ENCODE measurements at places on chromosomes 3 and 15.

GRCh38 chr3:101464235-101464634 is 48.8 kb downstream of the SENP7 start:
- no peak for DNase-seq

GRCh38 chr3:100257586-100257985 is 3.2 kb upstream of the TBC1D23 start:
- DNase-seq, result no peak

- no peak for DNase-seq
Measured at GRCh38 chr15:52523192-52523591, 5.5 kb downstream of the MYO5A start.

GRCh38 chr15:100919481-100920405 is 586 bp downstream of the LRRK1 start:
- no peak for DNase-seq

GRCh38 chr3:140532793-140533330 is 145.0 kb upstream of the TRIM42 start:
- no peak for DNase-seq

DNA sequence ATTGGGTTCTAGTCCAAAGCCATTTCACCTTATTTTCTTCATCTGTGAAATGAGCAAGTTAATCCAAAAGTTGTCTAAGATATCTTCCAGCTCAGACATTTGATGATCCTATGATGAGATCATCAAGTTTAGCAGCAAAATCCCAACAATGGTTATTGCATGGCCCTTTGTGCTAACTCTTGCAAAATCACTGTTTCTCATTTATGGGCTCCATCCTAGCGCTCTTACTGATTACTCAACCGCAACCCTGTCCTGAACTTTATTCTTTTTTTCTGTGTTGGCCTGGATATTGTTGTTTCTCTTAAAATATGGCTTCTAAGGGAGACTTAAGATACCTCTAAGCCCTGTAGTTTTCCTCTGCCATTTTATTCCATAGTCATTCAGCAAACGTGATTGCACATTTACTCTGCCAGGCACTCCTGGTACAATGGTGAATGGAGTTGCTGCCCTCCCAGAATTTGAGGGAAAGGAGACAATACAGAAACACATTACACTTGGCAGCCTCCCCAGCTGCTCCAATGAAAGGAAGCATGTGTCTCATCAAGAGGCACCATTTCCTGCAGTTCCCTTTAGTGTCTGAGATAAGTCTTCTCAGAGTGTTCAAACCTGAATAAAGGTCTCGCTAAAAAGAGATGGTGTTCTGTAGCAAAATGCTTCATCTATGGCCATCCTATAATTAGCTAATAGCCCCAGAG is 4.4 kb downstream of the GXYLT2 start:
- no peak for DNase-seq

GRCh38 chr3:77539677-77540076 is 499.8 kb downstream of the ROBO2 start:
- DNase-seq, result no peak

- no peak for DNase-seq
Measured at GRCh38 chr3:5187920-5188418, 462 bp downstream of the EDEM1 start.

- DNase-seq, result no peak
Measured at GRCh38 chr15:40415226-40415625, 9.6 kb downstream of the IVD start.

DNA sequence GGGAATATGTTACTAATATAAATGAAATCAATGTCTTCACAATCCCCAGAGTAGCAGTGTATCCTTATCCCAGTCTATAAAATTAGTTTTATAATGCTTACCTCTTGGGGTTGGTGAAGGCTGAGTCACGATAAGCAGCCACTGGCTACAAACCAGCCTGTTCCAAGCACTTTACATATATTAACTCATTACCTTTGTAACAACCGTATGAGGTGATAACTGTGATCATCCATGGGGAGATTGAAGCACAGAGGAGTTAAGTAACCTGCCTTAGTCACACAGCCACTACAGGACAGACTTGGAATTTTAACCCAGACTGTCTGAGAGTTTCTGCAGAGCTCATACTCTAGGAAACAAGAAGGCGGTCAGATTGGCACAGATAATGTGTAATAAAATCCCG is 43.3 kb upstream of the MITF start:
- no peak for DNase-seq

GRCh38 chr3:140972833-140973232 is 31.2 kb downstream of the SLC25A36 start:
- DNase-seq, result no peak

DNA sequence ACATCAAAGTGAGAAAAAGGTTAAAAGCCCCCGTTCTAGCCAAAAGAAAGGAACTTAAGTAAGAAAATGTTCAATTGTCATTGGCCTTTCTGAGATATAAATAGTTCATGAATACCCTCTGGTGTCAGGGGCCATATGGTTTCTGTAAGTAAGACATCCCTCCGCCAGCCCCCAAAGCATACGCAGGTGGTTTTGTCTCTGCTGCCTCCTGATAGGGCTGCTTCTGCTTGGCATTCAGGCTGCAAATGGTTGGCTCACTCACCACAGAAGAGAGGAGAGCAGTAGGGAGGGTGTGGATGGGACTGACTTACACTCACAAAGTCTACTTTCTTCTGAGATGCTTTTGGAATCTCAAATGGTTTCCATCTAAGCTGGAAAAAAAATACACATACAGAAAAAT is 29.8 kb downstream of the HGD start:
- no peak for DNase-seq

DNA sequence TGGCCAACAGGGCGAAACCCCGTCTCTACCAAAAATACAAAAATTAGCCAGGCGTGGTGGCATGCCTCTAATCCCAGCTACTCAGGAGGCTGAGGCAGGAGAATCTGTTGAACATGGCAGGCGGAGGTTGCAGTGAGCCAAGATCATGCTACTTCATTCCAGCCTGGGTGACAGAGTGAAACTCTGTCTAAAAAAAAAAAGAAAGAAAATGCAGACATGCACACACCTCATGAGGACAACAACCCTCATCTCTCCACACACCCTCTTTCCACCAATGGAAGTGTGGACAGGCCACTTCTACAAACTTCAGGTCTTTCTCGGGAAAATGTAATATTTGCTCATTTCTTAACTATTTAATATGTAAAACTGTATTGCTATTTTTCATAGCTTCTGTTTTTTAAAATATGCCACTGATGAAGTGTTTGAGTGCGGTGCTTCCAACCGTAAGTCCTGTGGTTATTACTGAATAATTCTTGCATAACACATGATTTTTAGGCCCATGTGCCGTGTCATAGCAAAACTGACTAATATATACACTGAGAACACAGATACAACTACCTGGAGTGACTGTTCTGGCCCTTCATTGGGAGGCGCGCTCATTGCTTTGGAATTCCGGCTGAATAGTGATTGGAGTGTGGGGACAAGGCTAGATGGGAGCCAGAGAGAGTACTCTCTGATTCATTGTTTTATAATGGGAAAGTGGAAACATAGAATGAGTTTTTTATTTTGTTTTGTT is 23.1 kb downstream of the LRRC31 start:
- no peak for DNase-seq

DNA sequence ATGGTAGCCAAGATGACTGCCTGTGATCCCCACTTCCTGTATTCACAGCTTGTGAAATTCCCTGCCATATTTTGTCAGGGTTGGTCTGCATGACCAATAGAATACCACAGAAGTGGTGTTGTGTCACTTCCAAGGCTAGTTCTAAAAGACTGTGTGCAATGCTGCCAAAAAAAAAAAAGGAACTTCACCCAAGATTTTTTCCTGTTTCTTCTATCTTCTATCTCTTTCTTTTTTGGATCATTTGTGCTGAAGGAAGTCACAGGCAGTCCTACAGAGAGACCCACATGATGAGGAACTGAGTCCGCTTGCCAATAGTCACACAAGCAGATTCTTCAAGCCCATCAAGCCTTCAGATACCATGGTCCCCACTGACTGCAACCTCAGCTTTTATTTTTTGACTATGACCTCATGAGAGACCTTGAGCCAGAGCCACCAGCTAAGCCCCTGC is 18.1 kb upstream of the RAF1 start:
- DNase-seq, result no peak

- DNase-seq, result no peak
Measured at GRCh38 chr3:35648347-35648746, 9.0 kb downstream of the ARPP21 start.

- DNase-seq, result no peak
Measured at GRCh38 chr15:42808913-42809312, 72.0 kb upstream of the CDAN1 start.

DNA sequence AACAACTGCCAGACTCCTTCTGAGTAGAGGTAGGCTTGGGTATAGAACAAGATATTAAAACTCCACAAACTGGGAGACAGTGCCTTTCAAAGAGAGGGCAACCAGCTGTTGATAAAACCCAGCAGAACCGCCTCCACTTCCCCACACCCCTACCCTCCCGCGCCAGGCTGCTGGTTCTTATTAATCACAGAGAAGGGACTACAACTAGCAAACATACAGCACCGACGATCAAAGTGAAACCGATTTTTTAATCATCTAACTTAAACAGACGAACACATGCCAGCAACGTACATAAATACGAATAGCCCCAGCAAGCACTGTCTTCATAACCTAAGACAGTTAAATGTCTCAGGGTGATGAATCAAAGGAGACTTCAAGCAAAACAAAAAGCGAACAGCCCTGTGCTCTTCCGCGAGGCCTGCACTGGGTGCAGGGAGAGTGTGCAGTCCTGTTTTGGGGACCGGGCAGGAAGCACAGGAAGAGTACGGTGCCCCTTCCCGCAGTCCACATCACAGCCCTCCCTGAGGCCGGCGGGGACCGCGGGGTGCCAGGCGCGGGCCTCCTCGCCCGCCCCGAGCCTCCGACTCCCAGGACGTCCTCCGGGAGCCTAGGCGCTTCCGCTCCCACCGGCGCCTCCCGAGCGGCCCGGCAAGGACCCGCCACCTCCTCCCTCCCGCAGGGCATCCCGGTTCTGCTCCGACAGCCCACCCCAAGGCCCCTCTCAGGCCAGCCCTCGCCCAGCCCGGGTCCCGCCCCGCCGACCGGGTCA is 75.1 kb upstream of the VGLL4 start:
- peak; percentile 33 for DNase-seq

- no peak for DNase-seq
Measured at GRCh38 chr3:191151653-191152052, 47.4 kb upstream of the OSTN start.

- no peak for DNase-seq
Measured at GRCh38 chr3:125462722-125463299, 57.2 kb downstream of the SNX4 start.

GRCh38 chr3:96266395-96267190 is 547.8 kb upstream of the EPHA6 start:
- DNase-seq, result no peak

- DNase-seq, result no peak
Measured at GRCh38 chr3:31743331-31744089, 210.8 kb downstream of the STT3B start.

- DNase-seq, result no peak
Measured at GRCh38 chr3:72128921-72129320, 344.0 kb upstream of the PROK2 start.

DNA sequence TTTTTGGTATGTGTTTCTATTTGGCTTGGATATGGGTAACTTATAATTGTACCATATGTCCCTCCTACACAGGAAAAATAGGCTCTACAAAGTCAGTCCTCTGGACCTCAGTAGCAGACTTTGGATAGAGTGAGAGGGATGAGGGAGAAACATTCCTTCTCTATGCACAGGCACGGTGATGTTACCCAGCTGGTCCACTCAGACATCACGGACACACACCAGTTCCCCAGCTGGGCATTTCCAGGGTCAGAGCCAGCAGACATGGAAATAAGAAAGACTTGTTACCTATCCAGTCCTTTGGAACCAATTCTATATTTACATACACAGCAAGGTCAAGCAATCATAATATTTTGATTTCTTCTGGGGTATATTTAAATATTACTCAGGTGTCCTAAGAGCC is 433.1 kb upstream of the KCNMB2 start:
- DNase-seq, result no peak

GRCh38 chr3:37731895-37732294 is 129.8 kb upstream of the CTDSPL start:
- no peak for DNase-seq

GRCh38 chr15:79897380-79897678 is 515 bp upstream of the MTHFS start:
- no peak for DNase-seq

DNA sequence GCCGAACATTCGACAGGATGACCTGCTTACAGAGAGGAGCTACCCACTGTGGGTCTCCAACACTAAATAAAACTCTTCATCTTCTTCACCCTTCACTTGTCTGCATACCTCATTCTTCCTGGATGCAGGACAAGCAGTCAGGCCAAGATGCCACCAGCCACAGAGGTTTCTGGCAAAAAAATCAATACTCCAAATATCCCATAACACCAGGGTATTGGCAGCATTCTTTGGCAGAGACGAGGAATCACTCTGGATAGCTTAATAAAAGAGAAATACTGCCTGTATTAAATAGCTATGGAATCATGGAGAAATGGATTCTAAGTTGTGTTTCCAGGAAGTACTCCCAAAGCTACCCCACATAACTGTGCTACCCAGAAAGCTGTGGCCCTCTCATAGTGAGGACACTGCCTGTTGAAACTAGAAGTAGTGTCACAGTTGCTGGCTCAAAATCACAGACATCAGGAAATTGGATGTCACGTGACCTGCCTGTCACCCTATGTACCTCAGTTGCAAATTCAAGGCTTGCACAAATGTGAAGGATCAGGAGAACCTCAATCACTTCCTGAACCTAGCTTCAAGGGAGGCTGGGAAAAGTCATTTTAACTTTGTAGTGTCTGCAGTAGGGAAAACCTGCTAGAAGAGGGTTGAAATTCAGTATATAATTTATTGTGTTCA is 11.0 kb upstream of the LRRC31 start:
- DNase-seq, result no peak

GRCh38 chr15:39874890-39875549 is 45.0 kb downstream of the GPR176 start:
- no peak for DNase-seq

GRCh38 chr3:196661400-196661799 is 21.9 kb downstream of the NRROS start:
- no peak for DNase-seq

DNA sequence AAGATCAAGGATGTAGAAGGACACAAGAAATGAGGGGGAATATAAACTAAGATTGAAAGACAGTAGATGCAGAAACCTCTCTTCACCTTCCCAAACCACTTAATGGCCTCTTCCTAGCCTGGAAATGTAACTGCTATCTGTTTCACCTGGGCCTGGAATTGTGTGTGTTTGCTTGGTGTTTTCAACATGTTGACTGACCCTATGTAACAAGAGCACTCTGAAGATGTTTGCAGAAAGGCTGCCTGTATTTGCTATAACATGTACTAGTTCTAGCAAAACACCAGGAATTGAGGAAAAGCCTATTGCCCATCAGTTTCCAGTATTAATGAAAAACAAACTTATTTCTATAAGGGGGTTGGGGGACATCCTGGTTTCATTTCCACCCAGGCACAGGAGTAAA is 248.3 kb downstream of the WDR72 start:
- no peak for DNase-seq

GRCh38 chr3:183214277-183214612 is 38.8 kb upstream of the B3GNT5 start:
- no peak for DNase-seq

Measured in stimulated activated CD4-positive, alpha-beta T cell treated with anti-CD3 and anti-CD28 coated beads, Interleukin-1b, Interleukin-23, amount 100 ng/mL, for 24 hours (primary cell).